ENCODE measurements at places on chromosomes 6 and 20.

DNA sequence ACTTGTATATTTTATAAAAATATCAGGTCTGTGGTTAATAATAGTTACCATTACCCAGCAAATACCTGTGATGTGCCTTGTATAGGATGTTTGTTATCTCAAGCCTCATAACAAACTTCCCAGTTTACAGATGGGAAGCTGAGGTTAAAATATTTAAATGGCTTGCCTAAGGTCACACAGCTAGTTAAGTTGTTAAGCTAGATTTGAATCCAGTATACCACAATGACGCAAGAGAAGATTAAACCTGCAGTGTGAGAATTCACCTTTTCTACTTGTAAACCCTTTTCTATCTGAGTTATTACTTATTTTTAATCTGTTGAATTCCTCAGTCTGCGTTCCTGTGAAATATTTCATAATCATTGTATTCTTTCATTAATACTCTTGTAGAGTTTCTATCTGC, 4.9 kb downstream of the DSP start:
- DNase-seq, result no peak

DNA sequence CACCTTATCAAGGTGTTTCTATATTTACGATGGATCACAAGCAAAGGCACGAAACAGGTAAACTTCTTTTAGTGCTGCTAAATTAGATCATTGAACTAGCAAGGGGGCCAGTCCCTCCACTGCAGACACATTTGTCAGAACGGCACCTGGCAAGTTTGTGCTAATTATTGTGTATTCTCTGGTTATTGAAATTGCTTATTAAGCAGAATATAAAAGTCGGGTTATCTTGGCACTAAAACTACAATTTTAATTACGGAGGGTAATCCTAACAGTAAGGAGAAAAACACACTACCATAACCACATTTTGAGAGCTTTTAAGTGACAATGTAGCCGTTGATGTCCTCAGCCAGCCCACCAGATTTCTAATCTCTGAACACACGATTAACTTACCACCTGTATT, 118.9 kb upstream of the BTN3A2 start:
- no peak for DNase-seq

- DNase-seq, result no peak
Observed at GRCh38 chr6:154484942-154485341, 25.5 kb downstream of the CNKSR3 start.

DNA sequence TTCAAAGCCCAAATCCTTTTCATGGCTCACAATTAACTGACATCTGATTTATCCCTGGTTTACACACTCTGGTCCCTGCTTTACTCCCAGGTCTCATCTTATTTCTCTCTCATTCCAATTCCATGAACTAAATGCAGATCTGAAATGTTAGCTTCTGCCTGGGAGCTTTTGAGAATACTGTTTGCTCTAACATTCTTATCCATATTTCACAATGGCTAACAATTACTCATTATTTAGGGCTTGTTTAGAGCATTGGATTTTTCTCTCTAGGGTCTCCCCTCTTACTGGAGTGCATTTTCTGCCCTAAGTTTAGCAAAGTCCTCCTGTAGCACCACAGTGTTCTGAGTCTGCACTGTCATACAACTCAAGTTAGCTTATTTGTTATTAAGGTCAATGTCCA, 121.5 kb upstream of the HCRTR2 start:
- DNase-seq, result no peak

- DNase-seq, result no peak
Observed at GRCh38 chr6:136720045-136720770, 72.1 kb downstream of the MAP3K5 start.
